ENCODE measurements at places on chromosomes 4 and X.

DNA sequence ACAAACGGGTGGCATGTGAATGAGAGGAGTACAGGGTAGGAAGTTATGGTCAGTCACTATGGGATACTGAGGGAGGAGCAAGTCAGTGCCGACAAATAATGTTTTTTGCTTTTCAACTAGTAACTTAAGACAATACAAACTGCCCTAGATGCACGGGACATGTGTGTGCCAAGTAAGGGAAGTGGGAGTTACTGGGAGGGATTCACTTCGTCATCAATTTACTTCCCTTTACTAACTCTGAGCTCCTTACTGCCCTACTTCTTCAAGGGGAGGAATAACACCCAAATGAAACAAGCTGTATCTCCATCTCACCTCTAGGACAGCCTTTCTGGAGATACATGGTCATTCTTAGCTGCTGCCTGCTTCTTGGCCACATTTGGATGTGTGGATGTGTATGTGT is 97.7 kb downstream of the DGKK start:
- DNase-seq = no peak

GRCh38 chrX:75522565-75523431 is at the start of gene ZDHHC15:
Gene ZDHHC15, minus strand, starts transcription at chrX:75523037. Its CDS starts 13 bp downstream, at chrX:75523024.
- DNase-seq = peak; percentile 4

DNA sequence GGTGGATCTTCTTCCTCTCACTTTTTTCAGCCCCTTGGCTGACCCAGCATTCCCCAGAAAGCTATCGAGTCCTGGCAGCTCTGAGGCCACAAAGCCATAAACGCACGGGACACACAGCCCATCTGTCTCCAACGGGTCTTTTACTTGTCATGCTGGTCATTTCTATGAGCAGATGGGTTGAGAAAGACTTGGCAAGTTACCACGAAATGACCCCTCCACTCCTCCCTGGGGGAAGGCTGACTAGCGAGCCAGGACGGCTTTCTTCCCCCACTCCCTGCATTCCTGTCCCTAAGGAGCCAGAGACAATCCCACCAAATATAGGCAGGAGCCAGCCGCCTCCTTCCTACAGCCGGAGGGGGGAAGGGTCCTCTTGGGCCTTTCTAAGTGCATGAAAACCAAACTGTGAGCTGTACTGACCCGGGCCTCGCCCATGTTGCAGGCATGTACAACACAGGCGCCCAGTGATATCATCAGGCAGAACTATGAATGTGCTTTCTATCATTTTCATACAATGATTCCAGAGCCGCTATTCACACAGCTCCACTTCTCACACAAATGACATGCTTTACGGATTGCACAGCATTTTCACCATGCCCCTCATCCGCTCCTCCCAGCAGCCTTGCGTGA is 28.6 kb downstream of the AFAP1 start:
- DNase-seq = no peak

GRCh38 chr4:70712604-70713452 is 8.9 kb upstream of the RUFY3 start:
- no peak for DNase-seq

GRCh38 chrX:19966056-19966455 is 24.8 kb downstream of the BCLAF3 start:
- DNase-seq = no peak
